ENCODE measurements at places on chromosomes 4 and X.

GRCh38 chr4:73421708-73422457, 14.1 kb upstream of the AFP start:
- DNase-seq, result no peak

DNA sequence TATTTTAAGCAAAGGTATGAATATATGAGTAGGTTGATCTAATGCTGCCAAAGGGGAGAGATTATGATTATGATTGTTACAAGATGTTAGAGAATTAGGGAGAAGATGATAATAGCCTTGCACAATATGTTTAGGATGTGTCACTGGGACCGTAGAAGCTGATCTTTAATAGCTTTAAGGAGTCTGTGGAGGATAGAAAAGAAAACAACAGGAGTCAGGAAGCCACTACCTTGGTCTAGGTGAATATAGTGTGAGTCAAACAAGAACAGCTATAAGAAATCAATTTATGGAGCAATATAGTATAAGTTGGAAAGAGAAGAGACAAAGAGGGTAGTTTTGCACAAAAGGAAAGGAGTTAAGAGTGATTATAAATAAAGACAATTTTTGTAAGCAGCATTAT, 232.7 kb downstream of the FSTL5 start:
- DNase-seq, result no peak

GRCh38 chr4:148238811-148239493, 203.3 kb downstream of the NR3C2 start:
- DNase-seq, result no peak

DNA sequence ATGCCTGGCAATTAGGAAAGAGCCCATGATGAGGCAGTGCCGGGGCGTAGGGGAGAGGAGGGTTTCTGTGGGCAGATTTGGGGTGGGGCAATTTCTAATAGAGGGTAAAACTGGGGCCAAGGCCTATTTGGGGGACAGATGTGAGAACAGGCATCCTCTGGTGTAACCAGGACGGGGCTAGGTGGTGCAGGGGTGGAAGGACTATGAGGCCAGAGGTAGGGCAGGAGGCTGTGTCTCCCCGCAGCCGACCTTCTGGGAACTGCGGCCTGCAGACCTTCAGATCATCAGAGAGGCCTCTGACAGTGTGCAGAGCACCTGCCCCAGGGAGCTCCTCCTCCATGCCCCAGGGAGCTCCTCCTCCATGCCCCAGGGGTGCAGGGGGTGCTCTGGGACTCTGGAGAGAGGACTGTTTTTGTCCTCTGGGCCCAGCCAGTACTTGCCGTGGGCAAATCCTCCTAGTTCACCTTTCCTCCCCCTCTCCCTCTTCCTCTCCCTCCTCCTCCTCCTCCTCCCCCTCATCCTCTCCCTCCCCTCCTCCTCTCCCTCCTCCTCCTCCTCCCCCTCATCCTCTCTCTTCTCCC, 101.9 kb downstream of the SORCS2 start:
- no peak for DNase-seq

DNA sequence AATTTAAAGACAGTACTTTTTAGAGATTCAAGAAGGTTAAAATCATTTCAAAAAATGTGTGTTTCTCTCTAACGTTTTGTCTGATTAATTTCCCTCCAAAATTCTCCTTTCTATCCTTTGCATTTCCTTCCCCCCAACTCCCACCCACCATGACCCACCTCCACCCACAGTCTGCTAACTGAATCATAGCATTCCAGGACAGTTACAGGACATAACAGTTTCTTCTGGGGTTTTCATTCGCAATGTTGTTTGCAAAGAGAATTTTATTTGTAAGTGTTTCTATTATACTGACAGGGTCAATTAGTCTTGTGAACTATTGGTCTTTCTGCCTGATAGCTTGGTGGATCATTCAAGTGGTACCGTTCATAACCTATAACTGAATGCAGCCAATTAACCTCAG, 53.7 kb downstream of the ANAPC10 start:
- DNase-seq, result no peak

- DNase-seq, result no peak
These were observed 37.1 kb downstream of the SPANXN2 start for GRCh38 chrX:143683486-143683885.

Measured in stimulated activated CD8-positive, alpha-beta memory T cell treated with anti-CD3 and anti-CD28 coated beads, Interleukin-4, amount 100 ng/mL, for 1 hour (primary cell).